ACHN (cell line): ENCODE measurements at places on chromosomes 3 and 15.

DNA sequence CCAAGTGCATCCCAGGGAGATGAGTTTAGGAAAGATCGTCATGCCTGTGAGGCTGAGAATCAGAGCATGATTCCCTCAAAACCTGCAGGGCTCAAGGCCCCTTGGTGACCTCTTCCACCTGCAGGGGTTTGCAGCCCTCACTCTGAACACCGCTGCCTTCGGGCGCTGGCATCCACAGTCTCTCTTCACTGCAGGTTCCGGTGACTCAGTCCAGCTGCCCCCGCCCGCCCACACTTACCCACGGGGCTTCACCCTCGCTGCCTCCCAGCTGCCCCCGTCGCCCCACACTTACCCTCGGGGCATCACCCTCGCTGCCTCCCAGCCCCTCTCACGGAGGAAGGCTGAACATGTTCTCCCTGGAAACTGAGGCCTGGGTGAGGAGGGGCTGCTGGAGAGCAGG is 277.1 kb downstream of the XXYLT1 start:
- no peak for DNase-seq

DNA sequence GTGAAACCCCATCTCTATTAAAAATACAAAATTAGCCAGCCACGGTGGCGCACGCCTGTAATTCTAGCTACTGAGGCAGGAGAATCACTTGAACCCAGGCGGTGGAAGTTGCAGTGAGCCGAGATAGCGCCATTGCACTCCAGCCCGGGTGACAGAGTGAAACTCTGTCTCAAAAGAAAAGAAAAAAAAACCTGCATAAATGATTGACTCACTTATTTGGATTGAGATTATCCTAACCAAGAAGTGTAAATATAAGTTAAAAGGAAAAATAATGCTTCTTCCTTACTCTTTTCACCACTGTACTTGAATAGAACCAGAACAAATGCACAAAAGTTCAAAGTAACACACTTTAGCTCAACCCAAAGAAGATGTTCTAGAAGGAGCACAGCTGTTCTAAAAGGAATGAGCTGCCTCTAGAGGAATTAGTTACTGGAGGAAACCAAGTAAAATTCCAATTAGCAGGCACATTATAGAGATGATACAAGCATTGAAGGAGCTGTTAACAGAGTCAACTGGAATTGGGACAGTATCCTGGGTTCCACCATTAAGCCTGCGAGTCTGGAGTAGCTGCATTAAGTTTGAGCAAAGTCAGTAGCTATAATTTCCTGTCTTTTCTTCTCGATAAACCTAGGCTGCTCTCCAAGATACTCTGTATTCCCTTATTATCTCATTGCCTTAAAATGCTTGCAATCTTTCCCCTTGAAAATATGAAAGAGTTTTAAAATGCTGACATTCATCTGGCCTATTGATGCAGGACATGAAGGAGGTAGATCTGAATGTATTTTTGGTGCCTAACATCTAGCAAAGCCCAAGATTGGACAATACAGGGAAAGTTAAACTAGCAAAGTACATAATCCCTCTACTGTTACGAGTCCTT is 9.5 kb downstream of the MTHFS start:
- DNase-seq: no peak

DNA sequence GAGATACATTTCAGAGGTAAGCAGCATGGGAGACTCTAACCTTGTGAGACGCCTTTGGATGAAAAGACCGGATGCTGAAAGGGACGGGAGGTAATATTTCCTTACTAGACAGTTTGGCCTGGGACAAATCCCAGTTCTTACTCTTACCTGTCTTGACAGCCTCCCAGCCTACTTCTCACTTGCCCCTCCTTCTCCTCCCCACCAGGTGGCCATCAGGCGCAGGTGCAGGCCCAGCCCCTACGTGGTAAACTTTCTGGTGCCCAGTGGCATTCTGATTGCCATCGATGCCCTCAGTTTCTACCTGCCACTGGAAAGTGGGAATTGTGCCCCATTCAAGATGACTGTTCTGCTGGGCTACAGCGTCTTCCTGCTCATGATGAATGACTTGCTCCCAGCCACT is 6.3 kb downstream of the HTR3D start:
- no peak for DNase-seq

DNA sequence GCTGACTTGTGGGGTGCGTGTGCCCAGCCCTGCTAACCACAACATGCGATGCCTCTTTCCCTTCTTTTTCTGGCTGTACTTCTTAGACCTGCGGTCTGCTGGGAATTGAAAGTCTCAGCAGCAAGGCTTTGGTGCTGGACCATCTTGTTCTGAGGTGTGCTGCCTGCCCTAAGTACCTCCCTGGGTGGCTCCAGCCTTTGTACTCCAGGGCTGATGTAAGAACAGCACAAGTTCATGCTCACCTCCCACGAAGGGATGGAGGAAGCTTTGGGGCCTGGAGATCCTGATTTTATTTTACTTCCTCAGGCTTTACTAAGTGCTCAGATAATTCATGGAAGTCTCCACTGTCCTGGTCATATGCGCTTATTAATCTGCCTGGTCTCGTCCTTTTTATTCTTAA is 28.9 kb downstream of the FAM43A start:
- DNase-seq: no peak

DNA sequence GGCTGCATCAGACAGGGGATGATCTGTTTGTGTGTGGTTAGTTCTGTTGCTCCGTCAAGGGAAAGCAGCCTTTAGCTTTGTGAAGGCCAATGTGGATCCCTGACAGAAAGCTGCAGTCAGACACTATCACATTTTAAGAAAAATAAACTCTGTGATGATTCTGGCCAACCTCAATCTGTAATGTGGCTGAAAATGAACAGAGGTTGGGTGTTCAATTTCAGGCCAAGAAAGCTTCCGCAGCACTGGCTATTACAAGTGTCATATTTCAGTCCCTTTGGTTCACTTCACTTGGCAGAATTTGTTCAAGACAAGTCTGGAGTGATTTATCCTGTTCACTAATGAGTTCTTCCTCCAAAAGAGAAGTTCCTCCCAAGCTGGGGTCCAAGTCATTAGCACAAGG is 571.8 kb upstream of the IL12A start:
- no peak for DNase-seq

GRCh38 chr3:10524270-10524669 is 18.9 kb upstream of the ATP2B2 start:
- no peak for DNase-seq

DNA sequence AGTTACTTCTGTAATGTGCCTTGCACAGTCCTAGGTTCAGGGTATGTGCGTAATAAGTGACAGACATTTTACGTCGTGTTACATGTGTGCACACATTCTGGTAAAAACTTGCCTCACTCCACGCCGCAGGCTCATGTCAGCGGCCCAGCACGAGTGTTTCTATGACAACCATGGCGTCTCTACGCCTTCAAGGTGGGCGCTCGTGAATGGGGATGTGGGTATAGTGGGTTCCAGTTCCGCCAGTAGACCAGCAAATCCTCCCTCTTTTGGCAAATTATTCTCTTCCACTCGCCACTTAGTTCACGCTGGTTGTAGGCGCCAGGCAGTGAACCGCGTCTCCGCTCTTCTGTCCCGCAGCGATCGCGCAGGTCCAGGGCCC is 40.3 kb downstream of the CHST14 start:
- no peak for DNase-seq
